ENCODE measurements at places on chromosomes 5 and 9.

- no peak for DNase-seq
These were observed 108.3 kb downstream of the SMIM15 start for GRCh38 chr5:61053937-61054336.

DNA sequence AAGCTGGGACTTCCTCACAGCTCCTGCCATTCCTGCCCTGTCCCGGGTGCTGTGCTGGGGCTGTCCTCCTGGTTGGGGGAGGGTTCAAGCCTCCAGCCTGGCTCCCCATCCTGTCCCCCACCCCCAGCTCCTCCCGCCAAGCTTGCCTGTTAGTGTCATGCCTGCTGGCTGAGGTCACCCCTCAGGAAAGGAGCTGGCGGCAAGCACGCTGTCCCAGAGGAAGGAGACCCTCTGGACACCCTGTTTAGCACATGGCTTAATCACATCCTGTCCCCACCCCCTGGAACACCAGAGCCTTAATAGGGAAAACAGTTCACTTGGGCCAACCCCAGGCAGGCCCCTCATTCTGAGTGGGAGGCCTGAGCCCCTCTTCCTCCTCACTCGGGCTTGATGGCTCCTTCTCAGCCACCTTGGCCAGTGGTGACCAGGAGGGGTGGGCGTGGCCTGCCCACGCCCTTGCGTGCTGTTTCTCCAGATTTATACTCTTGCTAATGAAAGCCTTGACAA lies 9.2 kb upstream of the PHYHD1 start:
- DNase-seq, result peak; percentile 23

DNA sequence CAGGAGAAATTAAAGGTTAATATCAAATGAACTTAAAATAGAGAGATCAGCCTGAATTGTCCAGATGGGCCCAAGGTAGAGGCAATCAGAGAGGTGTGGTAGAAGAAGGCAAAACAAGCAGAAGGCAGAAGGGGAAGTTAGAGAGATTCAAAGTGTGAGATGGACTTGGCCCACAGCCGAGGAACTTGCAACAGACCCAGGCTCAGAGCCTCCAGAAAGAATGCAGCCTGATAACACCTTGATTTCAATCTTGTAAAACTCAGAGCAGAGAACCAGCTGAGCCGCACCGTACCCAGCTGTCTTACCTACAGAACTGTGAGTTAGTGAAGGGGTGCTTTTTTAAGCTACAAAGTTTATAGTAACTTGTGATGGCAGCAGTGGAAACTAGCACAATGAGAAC lies 190.9 kb downstream of the RFK start:
- no peak for DNase-seq

GRCh38 chr9:80797831-80798688 lies 891.3 kb downstream of the TLE1 start:
- peak; percentile 10 for DNase-seq

- DNase-seq, result no peak
These were observed 76.2 kb upstream of the TBC1D2 start for GRCh38 chr9:98331536-98332259.

GRCh38 chr5:122121479-122122465 lies 7.6 kb upstream of the ZNF474 start:
- DNase-seq, result no peak

- no peak for DNase-seq
These were observed 39.2 kb downstream of the OLFM1 start for GRCh38 chr9:135126451-135127187.

DNA sequence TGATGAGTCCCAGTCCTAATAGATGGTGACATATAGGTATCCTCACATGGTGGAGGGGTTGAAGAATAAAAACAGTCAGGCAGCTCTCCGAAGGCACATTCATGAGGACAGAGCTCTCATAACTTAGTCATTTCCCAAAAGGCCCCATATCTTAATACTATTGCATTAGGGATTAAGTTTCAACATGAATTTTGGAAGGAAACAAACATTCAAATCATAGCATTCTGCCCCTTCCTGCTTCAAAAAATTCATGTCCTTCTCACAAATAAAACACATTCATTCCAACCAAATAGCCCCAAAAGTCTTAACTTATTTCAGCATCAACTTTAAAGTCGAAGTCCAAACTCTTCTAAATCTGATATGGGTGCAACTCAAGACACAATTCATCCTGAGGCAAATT lies 277.2 kb upstream of the NR4A3 start:
- no peak for DNase-seq

DNA sequence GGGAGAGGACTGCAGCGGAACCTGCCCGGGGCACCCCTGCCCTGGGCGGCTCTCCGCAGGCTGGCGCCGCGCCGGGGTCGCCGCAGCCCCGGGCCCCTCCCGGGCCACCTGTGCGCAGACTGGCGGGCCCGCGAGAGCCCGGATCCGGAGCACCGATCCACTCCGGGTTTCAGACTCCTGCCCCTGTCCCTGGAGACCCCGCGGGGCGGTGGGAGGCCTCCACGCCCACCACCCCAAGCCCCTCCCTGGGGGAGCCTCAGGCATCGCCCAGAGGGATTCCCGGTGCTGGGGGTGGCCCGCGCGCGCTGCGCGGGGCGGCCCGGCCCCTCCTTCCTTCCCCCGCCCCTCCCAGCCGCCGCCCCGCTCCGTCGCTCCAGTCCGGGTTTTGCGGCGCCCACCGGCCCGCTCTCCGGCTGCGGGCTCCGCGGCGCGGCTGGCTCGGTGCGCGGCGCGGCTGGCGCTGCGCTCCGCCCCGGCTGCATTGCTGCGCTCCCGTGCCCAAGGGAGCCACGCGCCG lies at the start of gene UNC5A:
TSS of gene UNC5A (plus strand) at position 479 of the 517 bp plus-strand sequence. CDS start 192 bp downstream, outside the sequence.
- DNase-seq, result peak; percentile 92

DNA sequence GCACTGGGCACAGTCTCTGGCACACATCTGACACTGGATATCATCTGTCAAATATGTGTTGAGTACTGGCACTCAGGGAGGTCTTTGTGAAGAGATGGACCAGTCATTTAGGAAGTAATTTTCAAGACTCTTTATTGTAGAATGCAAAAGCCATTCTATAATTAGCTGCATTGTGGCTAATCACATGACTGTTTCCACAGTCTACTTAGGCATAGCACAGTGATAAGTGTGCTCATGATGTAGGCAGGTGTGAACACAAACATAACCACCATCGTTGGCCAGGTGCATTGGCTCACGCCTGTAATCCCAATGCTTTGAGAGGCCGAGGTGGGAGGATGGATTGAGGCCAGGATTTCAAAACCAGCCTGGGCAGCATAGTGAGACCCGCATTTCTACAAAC lies 62.2 kb downstream of the CFAP77 start:
- no peak for DNase-seq

DNA sequence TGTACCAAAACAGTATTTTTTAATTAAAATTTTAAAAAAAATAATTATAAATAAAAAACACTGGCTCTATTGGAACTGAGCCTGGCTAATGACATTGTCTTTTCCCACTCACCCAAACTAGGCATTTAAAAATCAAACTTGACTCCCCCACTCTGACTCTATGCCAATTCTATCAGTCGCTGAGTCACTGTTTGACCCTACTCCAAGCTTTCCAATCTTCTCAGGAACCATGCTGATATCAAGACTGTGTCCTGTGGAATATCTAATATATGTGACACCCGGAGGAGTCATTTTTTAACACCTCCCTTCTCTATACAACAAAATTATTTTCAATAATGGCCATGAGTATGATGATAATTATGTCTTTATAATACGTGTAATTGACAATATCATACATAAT lies 171.6 kb upstream of the RASEF start:
- no peak for DNase-seq

- DNase-seq, result no peak
These were observed 23.5 kb upstream of the ELAVL2 start for GRCh38 chr9:23849379-23850035.

- DNase-seq, result no peak
These were observed 23.8 kb downstream of the LVRN start for GRCh38 chr5:115985802-115986757.

GRCh38 chr9:114551750-114552685 lies 35.6 kb upstream of the ATP6V1G1 start:
- DNase-seq, result peak; percentile 44

DNA sequence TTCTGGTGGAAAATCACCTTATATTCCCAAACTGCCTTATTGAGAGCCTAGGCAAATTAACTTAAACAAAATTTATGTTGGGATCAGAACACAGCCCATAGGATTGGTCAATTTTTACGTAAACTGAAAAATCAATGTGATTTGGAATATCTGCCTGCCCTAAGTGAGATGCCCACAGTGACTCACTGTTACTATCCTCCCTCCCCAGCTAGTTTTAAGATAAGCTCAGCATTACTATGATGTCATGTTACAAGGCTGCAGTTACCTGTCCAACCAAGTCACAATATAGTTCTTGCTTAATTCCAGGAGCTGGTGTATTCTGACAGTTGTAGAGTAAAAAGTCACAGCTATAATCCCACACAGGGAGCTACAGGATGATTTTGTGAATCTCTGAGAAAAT lies 23.1 kb downstream of the SKP1 start:
- no peak for DNase-seq

GRCh38 chr9:26437056-26437711 lies 455.4 kb downstream of the CAAP1 start:
- DNase-seq, result no peak

- no peak for DNase-seq
These were observed 47.7 kb upstream of the FUBP3 start for GRCh38 chr9:130531670-130532069.

DNA sequence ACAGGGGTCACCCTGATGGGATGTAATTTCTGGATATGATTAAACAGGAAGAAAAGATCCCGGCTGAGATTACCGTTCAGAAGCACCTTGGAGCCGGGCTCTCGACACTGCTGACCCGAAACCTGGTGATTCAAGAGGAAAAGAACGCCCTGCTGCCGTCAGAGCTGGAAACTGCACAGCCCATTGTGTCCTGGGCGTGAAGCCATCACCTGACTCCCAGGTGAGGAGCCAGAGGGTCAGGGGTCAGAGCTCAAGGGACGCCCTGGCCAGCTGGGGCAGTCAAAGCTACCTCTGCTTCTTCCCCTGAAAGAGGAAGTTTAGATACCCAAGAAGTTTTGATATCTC lies 17.8 kb upstream of the SLC12A7 start:
- no peak for DNase-seq

DNA sequence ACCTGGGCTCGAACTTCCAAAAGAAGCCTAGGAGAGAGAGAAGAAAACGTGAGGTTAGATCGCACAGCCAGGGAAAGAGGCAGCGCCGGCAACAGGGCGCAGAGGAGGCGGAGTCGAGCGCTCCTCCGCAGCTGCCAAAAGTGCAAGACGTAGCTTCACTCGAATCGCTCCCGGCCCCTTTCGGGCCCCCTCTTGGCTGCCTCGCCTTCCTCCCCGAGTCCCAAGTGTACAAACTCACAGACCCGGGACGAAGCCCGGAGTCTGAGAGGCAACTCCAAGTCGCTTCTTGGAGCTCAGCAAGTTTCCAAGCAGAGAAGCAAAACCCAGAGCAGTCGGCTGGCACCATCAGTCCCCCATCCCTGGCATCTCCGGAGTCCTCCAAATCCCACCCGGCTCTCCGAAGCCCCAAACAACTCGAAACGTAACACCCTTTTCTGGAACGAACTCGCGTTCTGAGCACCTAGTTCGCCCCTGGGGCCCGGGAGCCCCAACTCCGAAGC lies 1.2 kb downstream of the MIER3 start:
- peak; percentile 64 for DNase-seq

DNA sequence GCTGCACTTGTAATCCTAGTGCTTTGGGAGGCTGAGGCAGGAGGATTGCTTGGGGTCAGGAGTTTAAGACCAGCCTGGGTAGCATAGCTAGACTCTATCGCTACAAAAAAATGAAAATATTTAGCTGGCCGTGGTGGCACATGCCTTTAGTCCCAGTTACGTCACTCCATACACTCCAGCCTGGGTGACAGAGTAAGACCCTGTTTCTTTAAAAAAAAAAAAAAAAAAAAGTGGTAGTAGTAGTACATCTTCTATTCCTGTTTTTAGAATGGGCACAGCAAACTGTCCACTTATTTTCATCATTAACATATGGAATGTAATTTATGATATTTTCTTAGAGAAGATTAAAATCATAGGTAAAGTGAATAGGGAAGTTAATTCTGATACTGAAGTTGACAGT lies 48.2 kb downstream of the TRIO start:
- DNase-seq, result no peak

- no peak for DNase-seq
These were observed 33.5 kb upstream of the TMEM252 start for GRCh38 chr9:68574150-68574549.

GRCh38 chr5:124461157-124461556 lies 285.3 kb downstream of the ZNF608 start:
- no peak for DNase-seq

DNA sequence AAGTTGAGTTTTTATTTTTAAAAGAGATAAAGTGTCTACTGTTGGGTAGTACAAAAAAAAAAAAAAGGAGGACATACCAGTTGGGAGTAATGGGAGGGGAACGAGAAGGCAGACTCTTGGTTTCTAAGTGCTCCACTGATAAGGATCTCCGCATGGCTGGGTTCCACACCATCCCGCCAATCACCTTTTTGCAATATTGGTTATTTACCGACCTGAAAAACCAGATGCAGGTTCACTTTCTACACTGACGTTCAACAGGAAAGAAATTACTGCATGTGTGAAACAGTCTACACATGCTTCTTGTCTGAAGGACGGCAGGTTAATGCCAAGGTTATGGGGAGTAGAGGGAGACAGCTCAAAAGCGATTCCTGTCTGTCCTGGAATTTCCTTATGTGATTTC lies 75.5 kb downstream of the PTPN3 start:
- no peak for DNase-seq

GRCh38 chr9:113998525-113999255 lies 79.4 kb downstream of the AMBP start:
- DNase-seq, result no peak

DNA sequence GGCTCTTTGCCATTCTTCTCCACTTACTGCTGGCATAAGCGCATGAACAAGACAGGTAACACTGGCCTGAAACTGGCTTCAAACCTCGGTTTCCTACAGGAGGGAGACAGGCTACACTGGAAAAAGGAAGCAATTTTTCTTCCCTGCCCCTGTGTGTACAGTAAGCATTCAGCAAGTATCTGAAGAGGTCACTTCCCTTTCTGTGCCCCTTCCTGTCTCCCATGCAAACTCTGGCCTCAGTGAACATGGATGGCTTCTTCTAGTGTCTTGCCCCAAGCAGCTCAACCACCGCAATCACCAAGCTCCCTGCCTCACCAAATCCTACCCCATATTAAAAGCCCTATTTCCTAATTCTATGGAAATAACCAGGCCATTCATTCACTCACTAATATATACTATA lies 42.4 kb downstream of the SERINC5 start:
- DNase-seq, result no peak

DNA sequence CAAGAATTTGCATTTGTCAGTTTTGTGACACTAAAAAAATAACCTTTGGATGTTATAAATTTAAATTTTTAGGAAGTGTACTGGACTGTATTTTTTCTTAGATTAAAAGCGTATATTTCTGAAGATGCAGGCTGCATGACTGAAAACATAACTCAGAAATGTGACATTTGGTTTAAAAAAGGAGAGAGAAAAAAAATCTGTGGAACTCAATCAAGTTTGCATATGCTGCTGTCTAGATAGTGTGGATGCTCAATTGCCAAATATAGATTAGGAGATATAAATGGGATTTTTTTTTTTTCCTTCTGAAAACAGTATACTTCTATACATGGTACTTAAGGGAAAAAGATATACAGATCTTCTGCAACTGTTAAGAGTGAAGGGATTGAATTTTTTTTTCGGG lies 402.3 kb downstream of the TAF11L14 start:
- no peak for DNase-seq

Measured in nephron progenitor cell (in vitro differentiated cells).